ENCODE measurements at places on chromosomes 3 and 15.

DNA sequence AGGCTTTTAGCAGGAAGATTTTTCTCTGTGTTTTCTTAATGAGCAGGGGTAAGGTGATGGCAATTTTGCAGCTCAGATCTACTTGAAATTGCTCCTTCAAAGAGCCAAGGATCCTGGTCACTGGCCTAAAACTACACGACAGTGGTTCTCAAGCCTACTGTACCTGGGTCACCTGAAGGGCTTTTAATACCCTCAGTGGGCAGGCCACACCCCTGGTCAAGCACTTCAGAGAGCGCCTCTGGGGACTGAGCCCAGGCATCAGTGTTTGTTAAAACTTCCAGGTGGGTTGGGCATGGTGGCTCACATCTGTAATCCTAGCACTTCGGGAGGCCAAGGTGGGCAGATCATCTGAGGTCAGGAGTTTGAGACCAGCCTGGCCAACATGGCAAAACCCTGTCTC lies 158.4 kb downstream of the FAM43A start:
- no peak for DNase-seq

- DNase-seq = peak; percentile 28
These were observed 154.2 kb upstream of the TNIK start for GRCh38 chr3:171614318-171614921.

DNA sequence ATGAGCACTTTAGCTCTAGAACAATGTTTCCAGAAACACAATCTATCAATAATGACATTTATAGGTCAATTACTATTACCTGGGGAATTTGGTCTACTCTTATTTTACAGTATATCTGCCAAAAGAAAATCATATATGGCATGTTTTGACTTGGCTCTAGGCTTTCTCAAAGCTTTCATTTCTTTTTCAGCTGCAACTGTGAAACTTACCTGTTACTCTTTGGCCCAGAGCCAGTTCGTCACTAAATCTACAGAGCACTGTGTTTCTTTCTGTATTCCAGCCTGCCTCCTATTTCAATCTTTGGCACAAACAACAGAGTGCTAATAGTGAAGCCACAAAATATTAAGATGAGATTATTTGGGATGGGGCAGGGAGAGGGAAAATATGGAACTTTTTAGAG lies 76.0 kb downstream of the P2RY1 start:
- no peak for DNase-seq

GRCh38 chr3:114880078-114880477 lies 267.0 kb downstream of the ZBTB20 start:
- DNase-seq = no peak

GRCh38 chr3:37053337-37053736 lies 60.0 kb downstream of the MLH1 start:
- no peak for DNase-seq

DNA sequence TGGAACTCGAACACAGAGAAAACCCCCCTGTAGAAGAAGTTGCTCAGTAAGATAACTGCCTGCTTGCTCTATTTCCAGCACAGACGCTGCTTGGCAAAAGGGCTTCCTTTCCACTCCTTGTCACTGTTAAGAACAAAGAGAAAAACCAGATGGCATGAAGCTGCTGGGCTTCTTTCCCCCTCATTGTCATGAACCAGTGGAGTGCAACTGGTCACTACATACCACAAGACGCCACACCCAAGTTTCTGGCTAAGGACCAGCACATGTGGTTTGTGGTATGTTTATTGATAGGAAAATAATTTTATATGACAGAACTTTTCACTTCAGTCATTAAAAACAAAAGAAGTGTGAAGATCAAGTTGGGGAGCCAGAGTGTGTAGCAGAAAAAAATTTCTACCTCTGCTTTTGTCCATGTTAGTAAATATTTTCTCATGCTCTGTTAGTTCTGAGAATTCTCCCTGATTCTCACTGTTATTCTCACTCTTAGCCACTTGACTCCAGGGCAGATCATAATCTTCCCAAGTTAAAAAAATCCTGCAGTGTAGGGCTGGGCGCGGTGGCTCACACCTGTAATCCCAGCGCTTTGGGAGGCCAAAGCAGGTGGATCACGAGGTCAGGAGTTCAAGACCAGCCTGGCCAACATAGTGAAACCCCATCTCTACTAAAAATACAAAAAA lies 37.9 kb downstream of the CLK3 start:
- no peak for DNase-seq

DNA sequence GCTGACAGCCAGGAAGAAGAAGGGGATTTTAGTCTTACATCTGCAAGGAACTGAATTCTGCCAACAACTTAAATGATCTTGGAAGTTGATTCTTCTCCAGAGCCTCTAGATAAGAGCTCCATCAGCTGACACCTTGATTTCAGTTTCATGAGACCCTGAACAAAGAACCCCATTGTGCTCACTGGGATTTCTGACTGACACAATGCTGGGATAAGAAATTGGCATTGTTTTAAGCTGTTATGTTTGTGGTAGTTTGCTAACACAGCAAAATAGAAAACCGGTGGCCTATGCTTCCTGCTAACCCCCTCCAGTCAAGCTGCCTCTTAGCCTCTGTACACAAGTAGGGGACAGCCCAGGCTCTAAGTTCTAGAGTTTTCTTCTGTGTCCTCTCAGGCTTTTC lies 36.2 kb downstream of the MASP1 start:
- DNase-seq = no peak

GRCh38 chr3:134624537-134625287 lies 26.1 kb downstream of the KY start:
- DNase-seq = no peak

DNA sequence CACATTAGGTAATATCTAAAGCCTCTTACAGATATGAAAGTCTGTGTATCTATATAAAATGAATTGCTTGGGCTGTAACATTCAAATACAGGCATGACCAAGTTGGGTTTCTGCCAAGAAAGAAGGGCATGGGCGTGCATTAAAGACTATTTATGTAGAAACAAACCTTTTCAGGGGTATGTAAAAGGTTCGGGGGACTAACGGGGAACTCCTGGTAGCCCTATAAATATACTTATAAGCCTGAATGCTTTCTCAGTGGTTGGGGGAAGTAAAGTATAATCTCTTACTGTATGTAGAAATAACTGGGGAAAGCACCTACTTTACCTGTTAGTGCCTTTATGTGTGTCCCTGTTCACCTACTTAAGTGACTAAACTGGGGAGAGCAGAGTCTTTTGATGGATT lies 154.5 kb upstream of the TBL1XR1 start:
- DNase-seq = no peak

- DNase-seq = no peak
These were observed 148.7 kb upstream of the TGFBR2 start for GRCh38 chr3:30457726-30458125.

- no peak for DNase-seq
These were observed 50.3 kb downstream of the ABTB1 start for GRCh38 chr3:127723011-127723567.

- peak; percentile 36 for DNase-seq
These were observed 5.1 kb upstream of the SLC25A38 start for GRCh38 chr3:39378088-39378487.
